COR-L47 (cell line): ENCODE measurements at places on chromosomes 16 and 17.

GRCh38 chr17:43044024-43044423, 19.0 kb downstream of the RND2 start:
- DNase-seq = no peak

GRCh38 chr16:70665113-70665694, 18.8 kb downstream of the IL34 start:
- DNase-seq = no peak

- no peak for DNase-seq
Observed at GRCh38 chr16:86077243-86077940, 178.4 kb downstream of the IRF8 start.

GRCh38 chr16:68486502-68487202, 38.3 kb upstream of the SMPD3 start:
- DNase-seq = peak; percentile 76

- no peak for DNase-seq
Observed at GRCh38 chr16:3189869-3190268, 1.9 kb downstream of the OR1F1 start.

DNA sequence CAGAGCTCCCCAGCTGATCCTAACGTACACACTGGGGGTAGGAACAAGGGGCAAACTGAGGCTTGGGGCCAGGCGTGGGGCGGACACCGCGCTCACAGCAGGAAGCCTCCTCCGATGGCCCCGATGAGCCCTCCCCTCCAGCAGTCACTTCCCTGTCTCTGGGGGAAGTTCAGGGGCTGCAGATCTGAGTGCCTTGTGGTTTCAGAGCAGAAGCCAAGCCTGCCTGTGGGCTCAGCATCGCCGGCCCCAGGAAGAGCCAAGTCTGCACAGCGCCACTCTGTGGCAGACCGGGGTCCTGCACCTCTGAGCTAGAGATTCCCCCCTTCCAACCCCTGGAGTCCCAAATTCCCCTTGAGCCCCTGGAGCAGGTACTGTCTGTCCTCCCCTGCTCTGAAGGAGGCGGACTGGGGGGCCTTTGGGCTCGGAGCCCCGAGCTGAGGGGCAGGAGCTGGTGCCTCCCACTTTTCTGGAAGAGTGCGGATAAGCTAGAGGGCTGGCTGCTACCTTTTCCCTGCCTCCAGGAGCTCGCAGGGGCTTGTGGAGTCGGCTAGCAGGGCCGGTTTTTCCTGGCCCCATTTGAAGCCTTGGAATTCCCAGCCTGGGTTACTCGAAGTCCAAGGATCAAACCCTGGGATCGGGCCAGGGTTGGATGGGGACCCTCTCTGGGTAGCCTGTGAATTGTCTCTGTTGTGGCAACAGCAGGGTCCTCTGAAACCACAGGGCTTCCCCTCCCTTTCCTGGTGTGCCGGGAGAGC, 2.9 kb downstream of the GSE1 start:
- DNase-seq = peak; percentile 70
